ENCODE measurements at places on chromosomes 4 and X.
A peak's percentile ranks its signal among the peaks of the same experiment; 100 is the strongest.

- no peak for DNase-seq
These were observed 8.8 kb downstream of the PPM1K start for GRCh38 chr4:88275516-88275915.

DNA sequence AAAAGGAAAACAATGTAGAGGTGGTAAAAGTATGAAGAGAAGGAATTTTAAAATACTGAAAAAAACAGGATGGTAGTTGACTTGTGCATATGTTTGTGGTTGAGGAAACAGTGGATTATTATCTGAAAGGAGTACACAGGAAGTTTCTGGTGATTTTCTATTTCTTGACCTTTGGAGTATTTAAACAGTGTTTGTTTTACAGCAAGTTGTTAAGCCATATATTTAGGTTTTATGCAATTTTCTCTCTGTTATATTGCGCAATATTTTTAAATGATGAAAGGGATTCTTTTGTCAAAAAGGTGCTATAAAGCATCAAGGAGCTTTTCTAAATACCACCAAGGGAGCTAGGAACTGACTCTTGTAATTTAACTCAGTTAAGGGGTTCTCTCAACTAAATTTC lies 343.1 kb upstream of the MAOA start:
- no peak for DNase-seq

GRCh38 chr4:55338486-55338885 lies 7.6 kb upstream of the SRD5A3 start:
- DNase-seq, result no peak

GRCh38 chrX:148146121-148146520 lies 165.0 kb downstream of the FMR1NB start:
- no peak for DNase-seq

- no peak for DNase-seq
These were observed 33.2 kb upstream of the TBC1D14 start for GRCh38 chr4:6876440-6876839.

GRCh38 chr4:14716691-14717090 lies 285.6 kb upstream of the CPEB2 start:
- no peak for DNase-seq

DNA sequence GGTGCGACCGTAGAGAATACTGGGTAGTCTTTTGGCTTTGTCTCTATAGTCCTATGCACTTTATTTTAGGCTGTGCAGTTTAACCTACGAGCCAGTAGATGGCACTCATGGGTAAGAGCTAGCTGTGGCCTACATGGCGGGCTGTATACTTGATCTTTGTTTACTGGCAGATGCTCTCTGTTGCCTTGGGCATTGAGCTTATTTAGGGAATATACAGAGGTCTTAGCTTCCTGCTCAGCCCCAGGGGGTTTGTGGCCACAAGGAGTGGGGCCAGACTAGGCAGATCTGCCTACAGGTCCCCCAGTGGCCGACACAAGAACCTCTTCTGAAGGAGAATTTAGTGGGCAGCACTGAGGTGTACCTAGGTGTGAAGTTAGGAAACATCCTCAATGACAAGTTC lies 227.6 kb upstream of the HDX start:
- DNase-seq, result peak; percentile 5

GRCh38 chr4:70099206-70099605 lies 49.0 kb downstream of the HTN1 start:
- no peak for DNase-seq

GRCh38 chrX:43500996-43501694 lies 155.0 kb upstream of the MAOA start:
- DNase-seq, result no peak

Data from CD4-positive, CD25-positive, alpha-beta regulatory T cell (primary cell).